Stimulated activated CD4-positive, alpha-beta T cell treated with anti-CD3 and anti-CD28 coated beads, Interleukin-4, amount 100 ng/mL, for 4 hours (primary cell): ENCODE measurements at places on chromosomes 12 and 14.

GRCh38 chr14:68283378-68284123, 464.0 kb downstream of the RAD51B start:
- DNase-seq, result peak; percentile 44

DNA sequence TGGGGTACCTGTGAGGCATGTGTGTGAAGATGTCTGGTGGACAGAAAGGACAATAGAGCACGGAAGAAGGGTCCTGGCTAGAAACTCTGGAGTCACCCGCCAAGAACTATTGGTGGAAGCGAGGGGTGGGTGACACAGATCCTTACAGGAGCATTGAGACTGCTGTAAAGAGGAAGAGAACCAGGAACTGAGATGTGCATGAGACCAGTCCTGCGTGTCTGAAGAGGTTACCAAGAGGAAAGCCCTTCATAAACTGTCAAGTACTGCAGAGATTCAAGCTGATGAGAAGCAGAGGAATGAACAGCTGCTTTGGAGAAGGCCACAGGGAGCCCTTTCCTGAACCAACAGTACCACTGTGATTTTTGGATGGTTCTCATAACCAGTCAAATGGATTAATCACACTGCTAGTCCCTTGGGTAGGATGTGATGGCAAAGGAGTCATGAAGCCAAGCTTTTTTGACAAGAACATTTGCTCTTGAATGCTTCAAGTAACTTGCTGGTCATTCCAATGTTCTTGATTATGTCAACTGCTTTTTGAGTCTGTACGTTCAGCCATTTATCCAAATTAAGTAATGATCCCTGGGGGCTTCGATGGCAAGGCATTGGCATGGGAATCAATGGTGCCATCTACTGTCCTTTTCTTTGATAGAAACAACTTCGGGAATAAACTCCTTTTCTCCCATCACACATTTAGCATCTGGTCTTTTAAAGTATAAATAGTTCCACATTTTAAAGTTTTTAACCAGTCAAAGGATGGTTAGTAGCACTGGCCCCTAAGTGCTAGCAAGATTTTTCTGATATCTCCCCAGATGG, 42.9 kb downstream of the GPR135 start:
- DNase-seq, result no peak

DNA sequence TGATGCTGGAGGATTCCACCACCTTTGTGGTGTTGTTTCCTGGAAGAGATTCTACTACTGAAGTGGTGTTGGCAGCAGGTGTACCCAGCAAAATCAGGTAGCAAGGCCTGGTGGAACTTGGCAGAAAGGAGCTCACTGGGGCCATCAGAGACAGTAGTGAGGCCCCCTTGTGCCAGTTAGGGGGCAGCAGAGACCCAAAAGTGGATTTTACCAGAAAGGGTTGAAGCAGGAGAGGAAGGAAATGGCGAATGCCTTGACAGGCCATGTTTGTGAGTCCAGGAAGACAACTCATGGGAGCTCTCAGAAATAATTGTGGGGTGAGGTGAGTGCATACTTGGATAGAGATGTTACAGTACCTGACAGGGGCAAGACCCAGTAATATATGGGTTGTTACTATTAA, 137.7 kb upstream of the FGD4 start:
- DNase-seq, result no peak

DNA sequence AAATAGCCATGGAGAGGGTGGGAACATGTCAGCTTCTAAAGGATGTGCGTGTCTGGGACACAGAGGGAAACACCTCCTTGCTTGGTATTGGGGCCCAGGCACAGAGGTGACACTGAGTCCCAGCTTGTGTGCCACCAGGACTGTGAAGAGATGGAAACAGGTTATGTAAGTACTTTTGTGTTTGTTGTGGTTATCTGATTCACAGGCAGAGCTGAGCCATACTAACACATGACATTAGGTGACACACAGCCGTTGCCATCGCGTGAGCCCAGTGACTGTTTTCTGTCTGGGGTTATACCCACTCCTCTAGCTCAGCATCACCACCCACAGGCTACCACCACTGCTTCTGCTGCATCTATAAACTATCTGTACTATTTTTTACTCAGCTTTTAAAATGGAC, 12.1 kb upstream of the FLVCR2 start:
- DNase-seq, result peak; percentile 70

DNA sequence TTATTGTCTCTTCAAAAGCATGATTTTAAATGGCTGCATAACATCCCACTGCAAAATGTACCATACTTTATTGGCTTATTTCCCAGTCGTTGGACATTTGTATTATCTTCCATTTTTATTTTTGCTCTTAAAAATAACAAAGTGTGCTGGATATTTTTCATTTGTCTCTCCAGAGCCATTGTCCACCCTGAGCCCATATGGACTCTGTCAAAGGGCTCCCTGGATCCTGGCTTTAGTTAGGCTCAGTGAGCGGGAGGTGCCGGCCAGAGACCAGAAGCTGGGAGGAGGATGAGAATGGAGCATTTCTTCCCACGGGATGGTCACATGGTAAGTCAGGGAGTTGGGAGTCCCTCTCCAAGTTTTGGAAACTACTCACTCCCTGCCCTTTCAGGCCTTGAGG, 296.9 kb downstream of the NUAK1 start:
- no peak for DNase-seq

GRCh38 chr12:106564678-106565329, 18.0 kb upstream of the RFX4 start:
- DNase-seq, result no peak
